ENCODE measurements at places on chromosomes 5 and 9. TPM values are rescaled to one million over a fixed set of nuclear protein-coding genes. Genes with fewer than 3 reads are reported as not detected.

The PAEP gene
- total RNA-seq = not detected

The CDH9 gene
- total RNA-seq = not detected

The IFNB1 gene
- total RNA-seq = 0.13 TPM

The C5orf46 gene
- not detected for total RNA-seq

The LMBRD2 gene
- total RNA-seq = 4.2 TPM

Measured in mammary microvascular endothelial cell (primary cell).